Skin of body (tissue), 3 donors: ENCODE measurements at places on chromosomes 3 and 15. TPM values are rescaled to one million over a fixed set of nuclear protein-coding genes. Genes with fewer than 3 reads are reported as not detected.

CLPX gene
- 65.6 TPM for total RNA-seq

LRRC3B gene
- 0.69 TPM for total RNA-seq

HYAL1 gene
- total RNA-seq: 1.1 TPM

CFAP100 gene
- not detected for total RNA-seq

TM4SF18 gene
- 16.6 TPM for total RNA-seq

CA12 gene
- total RNA-seq: 4.3 TPM

ZNF385D gene
- 16.2 TPM for total RNA-seq

FES gene
- total RNA-seq: 23.0 TPM

EXD1 gene
- total RNA-seq: not detected

BAHD1 gene
- 9.3 TPM for total RNA-seq

LIPC gene
- total RNA-seq: 0.30 TPM

CLDND1 gene
- total RNA-seq: 93.3 TPM

LMCD1 gene
- total RNA-seq: 44.1 TPM

ARGFX gene
- not detected for total RNA-seq

RETNLB gene
- not detected for total RNA-seq

TLR9 gene
- total RNA-seq: not detected

ADCY5 gene
- 4.0 TPM for total RNA-seq

IGSF10 gene
- total RNA-seq: 61.5 TPM

NEIL1 gene
- total RNA-seq: 14.7 TPM

ZNF620 gene
- total RNA-seq: 1.6 TPM

VEPH1 gene
- 6.4 TPM for total RNA-seq

PSTPIP1 gene
- 4.3 TPM for total RNA-seq

FOXL2 gene
- total RNA-seq: 0.30 TPM

GOLGA8F gene
- total RNA-seq: not detected

SHF gene
- 12.3 TPM for total RNA-seq

EFCC1 gene
- total RNA-seq: 0.79 TPM

PRR20G gene
- not detected for total RNA-seq

SNX22 gene
- 0.99 TPM for total RNA-seq

IL17RE gene
- 6.3 TPM for total RNA-seq

GOLGA6L9 gene
- total RNA-seq: 3.7 TPM

RHOV gene
- 19.4 TPM for total RNA-seq

ZMYND10 gene
- total RNA-seq: 0.89 TPM

MKRN3 gene
- 0.89 TPM for total RNA-seq

ABCF3 gene
- total RNA-seq: 46.3 TPM

MESP1 gene
- 1.6 TPM for total RNA-seq

METTL6 gene
- total RNA-seq: 24.9 TPM

MITF gene
- total RNA-seq: 43.2 TPM

LRIG1 gene
- total RNA-seq: 102 TPM

CACNA1D gene
- 5.6 TPM for total RNA-seq

GOLGA8G gene
- total RNA-seq: not detected

PLOD2 gene
- 24.2 TPM for total RNA-seq

UBA7 gene
- total RNA-seq: 16.3 TPM

SEMA3F gene
- total RNA-seq: 23.3 TPM

SAXO2 gene
- 1.3 TPM for total RNA-seq
